M059J (cell line): ENCODE measurements at places on chromosomes 1 and 21. TPM values are rescaled to one million over a fixed set of nuclear protein-coding genes. Genes with fewer than 3 reads are reported as not detected.

F13B gene
- not detected in 2 replicates for total RNA-seq

RNU1-4 gene
- not detected in 2 replicates for total RNA-seq

ADAMTS5 gene
- 7.5 and 12.2 TPM in 2 replicates for total RNA-seq

C1orf210 gene
- not detected in 2 replicates for total RNA-seq

AZIN2 gene
- total RNA-seq, result 0.20 and 2.8 TPM in 2 replicates

DNA sequence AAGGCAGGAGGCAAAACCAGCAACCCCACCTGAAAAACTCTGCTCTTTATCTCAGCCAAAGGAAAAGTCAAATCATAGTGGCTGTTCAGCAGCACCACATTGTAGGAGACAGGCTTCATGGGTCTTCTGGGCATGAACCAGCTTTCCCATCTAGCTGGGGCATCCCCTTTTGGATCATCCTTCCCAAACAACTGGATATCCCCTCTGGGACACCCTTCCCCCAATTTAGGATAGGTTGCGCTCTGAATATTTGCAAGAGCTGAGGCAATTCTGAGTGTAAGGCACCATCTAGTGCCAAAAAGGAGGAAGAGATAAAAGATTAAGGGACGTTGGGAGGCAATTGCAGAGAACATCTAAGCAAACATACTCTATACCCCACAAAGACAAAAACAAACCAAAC lies 295.8 kb downstream of the MATN1 start:
- DNase-seq, result no peak

- no peak for DNase-seq
Measured at GRCh38 chr21:36945496-36946138, 20.9 kb downstream of the HLCS start.

DNA sequence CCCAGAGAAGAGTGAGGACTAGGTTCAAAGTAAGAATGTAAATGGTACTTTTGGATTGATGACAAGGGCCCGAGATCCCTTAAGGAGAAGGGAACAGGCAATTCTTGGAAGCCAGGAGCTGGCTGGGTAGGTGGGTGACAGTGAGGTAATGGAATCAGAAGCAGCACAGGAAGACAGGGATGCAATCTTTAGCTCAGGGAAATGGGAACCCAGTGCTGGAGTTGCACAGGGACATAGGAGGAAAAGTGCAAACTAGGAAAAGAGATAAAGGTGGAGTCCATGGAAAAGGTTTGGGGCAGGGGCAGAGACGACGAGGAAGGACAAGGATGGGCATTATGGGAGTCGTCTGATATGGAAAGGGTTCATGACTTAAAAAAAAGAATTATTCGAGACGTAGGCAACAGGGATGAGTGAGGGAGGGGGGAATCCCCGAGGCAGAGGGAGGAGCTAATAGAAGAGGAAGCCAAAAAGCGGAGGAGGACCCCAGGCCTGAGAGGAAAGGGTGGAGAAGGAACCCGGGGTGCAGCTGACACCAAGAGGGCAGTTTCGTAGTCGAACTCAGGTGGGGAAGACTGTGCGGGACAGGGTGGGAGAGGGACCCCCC lies 495 bp downstream of the PI4KB start:
- peak; percentile 69 for DNase-seq

GRCh38 chr1:7371926-7372325 lies 399.2 kb upstream of the VAMP3 start:
- DNase-seq, result no peak

DNA sequence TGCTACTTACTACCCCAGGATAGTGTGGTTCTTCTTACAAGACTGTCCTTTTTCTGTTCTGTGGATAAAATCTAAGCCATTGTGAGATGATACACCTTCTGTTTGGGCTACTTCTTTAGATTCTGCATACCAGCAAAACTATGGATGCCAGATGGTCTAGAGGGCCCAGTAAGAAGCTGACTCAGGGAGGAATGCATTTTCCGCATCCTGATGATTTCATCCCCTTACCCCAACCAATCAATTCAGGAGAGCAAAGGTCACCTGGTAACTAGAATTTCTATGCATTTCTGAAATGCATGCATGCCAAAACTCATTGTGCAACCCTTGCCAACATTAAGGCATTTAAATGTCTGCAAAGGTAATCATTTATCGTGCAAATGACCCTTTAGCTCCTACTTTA lies 285.7 kb upstream of the ZP4 start:
- DNase-seq, result no peak

DNA sequence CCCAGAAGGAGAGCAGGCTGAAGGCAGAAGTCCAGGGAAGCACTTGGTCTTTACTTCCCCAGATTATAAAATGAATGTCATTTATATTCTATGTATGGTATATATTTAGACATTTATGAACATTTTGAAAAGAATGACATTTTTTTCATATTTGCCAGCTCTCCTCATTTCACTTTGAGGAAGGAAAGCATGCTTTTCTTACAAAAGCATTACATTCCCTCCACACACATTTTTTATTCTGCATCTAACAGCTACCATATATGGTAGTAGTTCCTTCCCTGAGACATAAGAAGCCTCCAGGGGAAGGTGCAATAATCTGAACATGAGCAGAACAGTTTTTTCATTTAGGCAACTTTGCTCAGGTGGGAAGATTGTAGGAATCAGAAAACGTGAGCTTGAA lies 94.0 kb downstream of the LRRC7 start:
- DNase-seq, result no peak

DNA sequence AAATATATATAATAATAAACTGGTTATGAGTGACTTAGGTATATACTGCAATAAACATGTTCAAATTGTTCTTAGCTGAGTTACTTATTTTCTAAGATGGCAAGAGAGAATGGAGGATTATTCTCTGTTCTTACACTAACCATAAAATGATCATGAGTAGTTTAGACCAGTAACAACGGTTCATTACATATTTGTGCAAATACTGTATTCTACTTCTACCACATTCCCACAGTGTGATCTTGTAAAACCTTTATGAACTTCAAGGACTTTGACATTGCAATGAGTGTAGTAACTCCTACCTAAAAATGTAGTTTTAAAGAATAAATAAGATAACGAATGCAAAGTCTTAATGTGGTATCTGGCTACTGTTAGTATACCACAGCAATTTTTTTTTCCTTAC lies 353.7 kb upstream of the NCAM2 start:
- no peak for DNase-seq

- DNase-seq, result no peak
Measured at GRCh38 chr1:34850382-34850781, 9.2 kb downstream of the SMIM12 start.

DNA sequence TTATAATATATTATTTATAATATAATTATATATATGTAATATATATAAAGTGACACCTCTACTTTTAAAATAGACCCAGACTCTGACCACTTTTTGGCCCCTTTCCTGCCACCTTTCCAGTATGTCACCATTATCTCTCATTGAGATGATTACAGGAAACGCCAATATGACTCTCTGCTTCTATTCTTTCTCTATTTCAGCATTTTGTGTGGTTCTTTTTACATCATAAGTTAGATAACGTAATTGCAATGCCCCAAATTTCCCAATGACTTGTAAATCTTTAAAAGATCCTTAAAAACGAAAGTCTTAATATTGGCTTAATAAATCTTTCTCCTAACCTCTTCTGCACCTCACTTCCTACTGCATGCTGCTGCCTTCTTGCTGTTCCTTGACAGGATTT lies 8.1 kb upstream of the GBP5 start:
- no peak for DNase-seq

DNA sequence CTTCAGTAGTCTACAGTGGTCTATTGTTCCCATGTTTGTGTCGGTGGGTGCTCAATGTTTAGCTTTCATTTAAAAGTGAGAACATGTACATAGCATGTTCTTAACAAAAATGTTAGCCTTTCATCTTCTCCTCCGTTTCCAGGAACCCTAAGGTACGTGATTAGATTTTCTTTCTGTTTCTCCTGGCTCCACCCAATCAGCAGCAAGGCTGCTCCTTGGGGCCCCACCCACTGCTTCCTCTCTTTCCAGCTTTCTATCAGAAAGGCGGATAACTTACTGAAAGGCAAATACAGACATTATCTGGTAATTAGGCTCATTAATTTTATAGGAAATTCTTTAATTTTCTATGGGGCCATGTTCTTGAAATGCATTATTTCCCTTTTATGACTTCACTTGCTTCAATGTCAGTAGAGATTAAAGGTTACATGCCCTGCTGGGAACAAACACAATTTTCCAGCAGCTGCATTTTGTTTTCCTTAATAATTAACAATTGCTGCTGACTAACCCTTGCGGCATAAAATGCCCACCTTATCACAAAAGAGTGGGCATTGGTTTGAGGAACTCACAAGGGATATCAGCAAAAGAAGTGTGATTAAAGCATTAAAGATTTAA lies 324.9 kb upstream of the SNX7 start:
- DNase-seq, result no peak

- no peak for DNase-seq
Measured at GRCh38 chr1:171600862-171601261, 21.2 kb upstream of the MYOCOS start.

- DNase-seq, result peak; percentile 4
Measured at GRCh38 chr1:171645553-171646248, 6.8 kb downstream of the MYOC start.

GRCh38 chr1:226428791-226429461 lies 21.0 kb upstream of the PARP1 start:
- DNase-seq, result peak; percentile 38

GRCh38 chr1:39116116-39116607 lies 88.3 kb upstream of the MACF1 start:
- no peak for DNase-seq

DNA sequence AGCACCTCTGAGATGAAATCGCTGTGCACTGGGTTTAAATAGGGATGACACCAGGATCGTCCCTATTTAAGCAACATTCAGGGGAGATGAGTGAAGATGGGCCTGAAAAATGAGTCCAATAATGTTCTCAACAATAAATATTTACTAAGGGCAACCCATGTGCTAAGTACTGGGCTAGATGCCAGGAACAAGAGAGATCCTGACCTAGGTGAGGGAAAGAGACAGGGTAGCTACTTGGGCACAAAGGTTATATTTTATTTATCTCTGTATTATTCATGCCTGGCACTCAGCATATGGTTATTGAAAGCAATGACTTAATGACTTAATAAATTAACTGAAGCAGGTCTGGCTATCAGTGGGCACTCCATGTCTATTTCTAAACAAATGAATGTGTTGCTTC lies 27.4 kb upstream of the AVPR1B start:
- no peak for DNase-seq

DNA sequence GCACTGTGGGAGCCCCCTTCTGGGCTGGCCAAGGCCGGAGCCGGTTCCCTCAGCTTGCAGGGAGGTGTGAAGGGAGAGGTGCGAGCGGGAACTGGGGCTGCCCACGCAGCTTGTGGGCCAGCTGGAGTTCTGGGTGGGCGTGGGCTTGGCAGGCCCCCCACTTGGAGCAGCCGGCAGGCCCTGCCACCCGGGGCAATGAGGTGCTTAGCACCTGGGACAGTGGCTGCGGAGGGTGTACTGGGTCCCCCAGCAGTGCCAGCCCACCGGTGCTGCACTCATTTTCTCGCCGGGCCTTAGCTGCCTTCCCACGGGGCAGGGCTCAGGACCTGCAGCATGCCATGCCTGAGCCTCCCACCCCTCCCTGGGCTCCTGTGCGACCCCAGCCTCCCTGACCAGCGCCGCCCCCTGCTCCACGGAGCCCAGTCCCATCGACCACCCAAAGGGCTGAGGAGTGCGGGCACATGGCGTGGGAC lies 11.6 kb downstream of the SCYL3 start:
- DNase-seq, result no peak

GRCh38 chr1:234069760-234070159 lies 165.3 kb downstream of the SLC35F3 start:
- DNase-seq, result peak; percentile 66

- DNase-seq, result peak; percentile 46
Measured at GRCh38 chr21:15034126-15034853, 30.5 kb downstream of the NRIP1 start.

DNA sequence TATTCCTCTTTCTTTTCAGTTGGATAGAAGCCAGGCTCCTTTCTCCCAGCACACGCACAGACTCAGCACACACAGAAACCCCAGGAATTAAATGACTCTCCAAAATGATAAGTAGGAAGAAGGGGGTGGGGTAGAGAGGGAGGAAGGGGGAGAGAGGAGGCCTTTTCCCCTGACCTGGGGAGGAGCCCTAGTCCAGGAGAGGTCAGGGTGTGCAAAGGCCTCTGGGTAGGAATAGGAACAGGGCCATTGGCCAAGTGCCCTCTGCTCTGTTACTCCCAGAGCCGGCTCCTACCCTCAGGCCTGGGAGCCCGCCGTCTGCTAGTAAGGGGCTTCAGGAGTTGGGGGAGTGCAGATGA lies 35.6 kb upstream of the PUM1 start:
- peak; percentile 90 for DNase-seq

DNA sequence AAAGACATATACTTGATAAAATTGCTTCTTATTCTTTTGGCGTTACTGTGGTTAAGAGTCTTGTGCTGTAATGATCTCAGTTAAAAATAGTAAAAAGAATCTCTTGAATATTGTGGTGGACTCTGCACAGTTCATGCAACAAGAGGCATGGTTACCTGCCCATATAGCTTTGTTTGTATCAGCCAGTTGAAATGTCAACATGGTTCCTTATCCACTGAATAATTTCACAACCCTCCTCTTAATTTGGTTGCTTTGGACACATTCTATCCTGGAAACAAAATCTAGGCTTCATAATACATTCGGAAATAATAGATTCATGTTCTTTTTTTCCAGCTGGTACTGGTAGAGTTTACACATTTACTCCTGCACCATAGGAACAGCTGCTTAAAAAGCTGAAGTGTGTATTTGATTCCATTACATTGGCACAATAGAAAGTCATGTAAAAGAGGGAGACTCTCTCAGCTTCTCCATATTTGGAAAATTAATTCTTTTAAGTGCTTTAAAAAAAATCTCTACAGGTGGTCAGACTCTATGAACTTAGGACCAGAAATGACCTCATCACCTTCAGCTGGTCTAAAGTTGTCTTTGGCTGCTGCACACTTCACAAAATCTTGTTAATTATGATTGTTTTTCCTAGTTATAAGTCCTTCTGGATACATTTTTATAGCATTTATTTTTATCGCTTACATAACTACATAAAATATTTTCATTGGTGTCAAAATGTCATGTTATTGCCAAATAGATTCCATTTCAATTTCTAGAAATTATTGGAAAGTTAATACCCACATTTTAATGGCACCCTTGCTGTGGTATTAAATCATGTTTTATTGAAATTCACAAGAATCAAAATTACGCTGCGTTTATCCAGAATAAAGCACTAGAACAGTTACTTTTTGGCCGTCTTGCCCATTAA lies 100.2 kb downstream of the LTN1 start:
- no peak for DNase-seq

DNA sequence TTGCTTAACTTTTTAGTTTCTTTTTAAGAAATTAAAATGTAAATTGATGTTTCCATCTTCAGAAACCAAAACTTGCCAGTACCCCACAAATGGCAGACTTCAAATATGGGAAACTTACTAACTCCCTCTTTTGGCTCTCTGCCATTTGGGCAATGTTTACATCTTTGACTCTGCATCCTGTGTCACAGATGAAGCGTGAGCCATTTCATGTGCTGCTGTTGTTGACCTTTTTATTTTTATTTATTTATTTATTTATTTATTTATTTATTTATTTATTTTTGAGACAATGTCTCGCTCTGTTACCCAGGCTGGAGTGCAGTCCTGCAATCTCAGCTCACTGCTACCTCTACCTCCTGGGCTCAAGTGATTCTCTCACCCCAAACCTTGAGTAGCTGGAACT lies 16.0 kb upstream of the COG2 start:
- DNase-seq, result no peak

GRCh38 chr1:168509210-168509609 lies 34.6 kb downstream of the XCL2 start:
- DNase-seq, result no peak

- peak; percentile 91 for DNase-seq
Measured at GRCh38 chr1:171788696-171789095, 7.2 kb downstream of the METTL13 start.

GRCh38 chr1:6414881-6415626 lies 4.7 kb downstream of the HES2 start:
- no peak for DNase-seq
